EL (cell line): ENCODE measurements at places on chromosomes 6 and 20.

- DNase-seq = no peak
These were observed 91.0 kb downstream of the SMLR1 start for GRCh38 chr6:130918171-130918570.

DNA sequence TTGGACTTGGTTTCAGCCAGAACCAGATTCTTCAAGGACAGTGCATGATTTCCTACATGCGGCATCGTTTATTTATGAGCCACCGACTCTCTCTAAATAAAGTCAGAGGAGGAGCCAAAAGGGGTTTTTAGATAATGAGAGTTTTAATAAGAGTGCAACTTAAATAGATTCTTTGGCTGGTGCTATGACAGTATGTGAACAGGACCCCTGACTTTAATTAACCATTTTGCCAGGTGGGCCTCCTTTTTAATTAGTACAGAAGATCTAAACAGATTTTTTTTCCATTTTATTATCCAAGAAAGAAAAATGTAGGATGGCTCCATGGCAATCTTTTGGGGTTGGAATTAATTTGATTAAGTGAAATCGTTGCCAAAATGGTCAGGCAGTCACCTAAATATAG, 74.8 kb upstream of the INSM1 start:
- no peak for DNase-seq

- peak; percentile 70 for DNase-seq
These were observed 79.1 kb downstream of the ELOVL4 start for GRCh38 chr6:79868098-79868722.

GRCh38 chr6:95576218-95576997, 927 bp upstream of the MANEA start:
- DNase-seq = peak; percentile 11

DNA sequence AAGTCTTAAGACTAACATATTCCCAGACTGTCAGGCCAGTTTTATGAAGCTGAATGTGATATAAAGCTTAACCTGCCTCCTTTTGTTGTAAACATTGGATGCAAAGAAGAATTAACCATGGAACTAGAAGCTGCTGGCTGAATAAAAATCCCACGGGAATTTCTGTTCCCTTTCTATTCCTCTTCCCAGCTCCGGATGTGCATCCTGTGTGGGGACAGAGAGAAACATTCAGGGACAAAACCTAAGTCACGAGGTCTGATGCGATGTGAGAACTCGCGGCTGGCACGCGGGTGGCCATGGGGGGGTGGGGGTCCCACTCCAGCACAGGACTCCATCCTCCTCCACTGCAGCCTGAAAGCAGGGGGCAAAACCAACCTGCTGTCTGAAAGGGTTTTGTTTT, 32.2 kb downstream of the RAMACL start:
- peak; percentile 29 for DNase-seq

- no peak for DNase-seq
These were observed 127.2 kb downstream of the CD109 start for GRCh38 chr6:73823046-73823735.
